ENCODE measurements at places on chromosomes 7 and 10.

DNA sequence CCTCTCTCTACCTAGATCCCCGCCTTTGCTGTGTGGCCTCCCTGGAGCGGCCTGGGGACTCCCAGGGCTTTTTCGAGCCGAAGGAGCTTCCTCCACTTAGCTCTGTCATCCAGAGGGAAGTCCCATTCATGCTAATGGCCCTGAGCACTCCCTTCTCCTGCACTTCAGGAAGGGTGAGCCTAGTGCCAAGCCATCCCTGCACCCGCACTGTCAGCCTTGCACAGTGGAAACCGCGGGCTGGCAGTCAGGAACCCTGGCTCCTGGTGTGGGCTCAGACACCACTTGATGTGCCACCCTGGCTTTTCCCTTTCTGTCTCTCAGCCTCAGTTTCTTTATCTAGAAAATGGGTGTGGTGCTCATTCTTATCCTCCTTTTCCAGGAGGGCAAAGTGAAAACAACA lies 131.6 kb downstream of the ZMIZ1 start:
- DNase-seq = no peak

DNA sequence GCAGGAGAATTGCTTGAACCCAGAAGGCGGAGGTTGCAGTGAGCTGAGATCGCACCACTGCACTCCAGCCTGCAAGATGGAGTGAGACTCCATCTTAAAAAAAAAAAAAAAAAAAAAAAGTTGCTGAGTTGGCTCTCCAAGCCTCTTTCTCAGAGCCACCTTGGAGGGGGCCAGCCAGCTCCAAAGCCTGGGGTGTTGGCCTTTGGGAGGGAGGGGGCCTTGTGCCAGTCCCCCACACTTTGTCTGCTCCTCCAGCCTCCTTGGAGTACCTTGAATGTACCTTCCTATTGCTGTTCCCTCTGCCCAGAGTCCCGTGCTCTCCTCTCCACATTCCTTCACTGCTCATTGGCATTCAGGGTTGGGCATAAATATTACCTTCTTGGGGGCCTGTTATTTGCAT lies 62.4 kb downstream of the GRK5 start:
- no peak for DNase-seq

GRCh38 chr7:16770657-16771329 lies 17.2 kb downstream of the TSPAN13 start:
- DNase-seq = no peak

DNA sequence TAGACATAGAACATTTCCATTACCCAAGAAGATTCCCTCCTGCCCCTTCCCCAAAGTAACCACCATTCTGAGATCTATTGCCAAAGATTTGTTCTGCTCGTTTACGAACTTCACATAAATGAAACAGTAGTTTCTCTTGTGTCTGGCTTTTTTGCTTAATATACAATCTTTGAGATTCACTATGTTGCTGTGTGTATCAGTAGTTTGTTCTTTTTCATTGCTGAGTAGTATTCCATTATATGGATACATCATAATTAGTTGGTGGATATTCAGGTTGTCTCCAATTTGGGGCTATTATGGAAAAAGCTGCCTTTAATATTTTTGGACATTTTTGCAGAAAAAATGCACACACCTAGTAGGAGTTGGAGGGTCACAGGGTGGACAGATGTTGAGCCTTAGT lies 124.3 kb downstream of the SLIT1 start:
- no peak for DNase-seq

DNA sequence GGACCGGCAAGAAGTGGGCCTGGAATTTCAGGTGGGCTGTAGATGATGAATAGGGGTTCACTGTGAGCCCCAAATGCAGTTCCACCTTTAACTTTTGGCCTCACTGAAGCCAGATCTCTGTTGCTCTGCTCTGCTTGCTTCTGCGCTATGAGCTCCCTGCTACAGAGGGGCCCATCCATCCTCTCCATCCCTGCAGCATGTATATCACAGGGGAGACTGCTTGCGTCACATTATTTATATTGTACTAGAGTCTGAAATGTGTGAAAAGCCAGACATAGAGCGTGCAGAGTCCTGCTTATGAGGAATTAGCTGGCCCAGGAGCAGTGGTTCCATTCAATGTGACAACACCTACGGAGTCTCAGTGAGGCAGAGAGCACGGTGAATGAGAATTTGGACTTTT lies 69.9 kb downstream of the AOAH start:
- no peak for DNase-seq

DNA sequence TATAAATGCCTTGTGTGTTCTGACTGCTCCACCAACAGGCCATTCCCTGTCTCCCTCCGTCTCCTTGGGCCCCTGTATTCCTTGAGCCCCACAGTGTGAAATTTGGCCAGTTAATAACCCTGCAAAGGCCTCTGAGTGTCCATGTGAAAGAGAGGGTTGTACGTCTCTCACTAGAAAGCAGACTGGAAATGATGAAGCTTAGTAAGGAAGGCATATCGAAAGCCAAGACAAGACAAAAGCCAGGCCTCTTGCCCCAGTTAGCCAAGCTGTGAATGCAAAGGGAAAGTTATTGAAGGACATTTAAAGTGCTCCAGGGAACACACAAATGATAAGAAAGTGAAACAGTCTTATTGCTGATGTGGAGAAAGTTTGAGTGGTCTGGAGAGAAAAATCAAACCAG lies 680.2 kb downstream of the SDK1 start:
- DNase-seq = no peak

GRCh38 chr7:157204134-157204533 lies 65.4 kb downstream of the UBE3C start:
- DNase-seq = no peak

GRCh38 chr7:69659983-69660382 lies 61.7 kb downstream of the AUTS2 start:
- DNase-seq = no peak

DNA sequence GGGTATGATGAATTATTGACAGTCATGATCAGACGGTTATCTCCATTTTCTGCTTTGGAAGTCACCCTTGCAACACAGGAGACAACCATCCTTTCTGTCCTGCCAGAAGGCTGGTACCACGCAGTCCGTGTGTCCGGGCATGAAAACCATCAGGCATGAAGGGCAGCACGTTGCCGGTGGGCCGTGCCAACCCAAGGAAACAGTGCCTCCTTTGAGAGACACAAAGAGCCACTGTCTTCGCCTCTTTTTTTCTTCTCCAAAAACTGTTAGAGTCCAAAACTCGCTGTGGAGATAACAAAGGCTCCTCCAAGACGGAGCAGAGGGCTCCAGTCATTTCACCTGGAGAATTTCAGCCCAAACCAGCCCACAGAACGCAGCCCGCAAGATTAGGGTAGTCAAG lies 60.4 kb upstream of the ARHGAP21 start:
- DNase-seq = no peak
